ENCODE measurements at places on chromosomes 2 and 18. TPM values are rescaled to one million over a fixed set of nuclear protein-coding genes. Genes with fewer than 3 reads are reported as not detected.

DNA sequence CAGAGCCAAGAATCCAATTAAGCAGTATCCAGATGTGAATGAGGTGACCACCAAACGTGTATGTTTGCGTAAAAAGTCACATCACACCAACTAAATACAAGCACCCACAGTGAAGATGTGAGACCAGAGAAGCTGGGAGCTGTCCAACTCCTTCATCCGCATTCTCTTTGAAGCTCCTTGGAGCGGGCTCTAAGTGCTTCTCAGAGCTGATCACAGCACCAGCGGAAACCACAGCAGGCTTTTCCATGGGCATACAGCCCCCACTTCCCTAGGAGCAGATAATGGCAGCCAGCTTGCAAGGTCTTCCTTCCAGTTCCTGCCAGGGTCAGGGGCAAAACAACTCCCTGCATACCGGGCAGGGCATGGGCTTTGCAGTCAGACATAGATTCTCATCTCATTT, 36.4 kb downstream of the REEP1 start:
- no peak for DNase-seq

DNA sequence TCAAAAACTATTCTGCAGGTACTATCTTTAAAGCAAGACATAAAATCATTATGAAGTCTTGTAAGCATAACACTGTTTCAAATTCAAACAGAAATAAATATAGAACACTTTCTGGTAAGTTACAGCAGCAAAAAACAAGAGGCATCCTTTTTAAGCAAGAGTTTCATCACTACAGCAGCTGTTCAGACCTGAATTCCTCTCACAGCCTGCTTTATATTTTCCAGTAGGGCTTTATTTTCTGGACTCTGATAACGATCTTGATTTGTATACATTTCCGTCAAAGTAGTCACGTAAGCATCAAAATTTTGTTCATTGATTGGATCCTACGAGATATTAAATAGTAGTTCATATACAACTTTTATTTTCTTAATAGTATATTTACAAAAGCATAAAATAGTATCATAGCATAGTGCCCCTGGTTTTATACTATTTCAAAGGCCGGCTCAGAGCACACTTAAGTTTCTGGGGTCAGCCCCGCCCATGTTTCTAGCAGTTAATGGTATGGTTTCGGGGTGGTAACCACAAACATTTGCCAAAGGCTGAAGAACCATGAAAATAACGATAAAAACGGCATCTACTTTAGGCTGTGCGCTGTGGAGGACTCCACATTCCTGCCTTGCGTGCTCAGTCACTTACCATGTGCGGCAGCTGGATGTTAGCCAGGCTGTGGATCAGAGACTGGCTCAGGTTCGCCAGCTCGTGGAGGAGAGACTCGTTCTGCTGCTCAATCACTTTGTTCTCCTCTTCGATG, 47.5 kb upstream of the PXDN start:
- no peak for DNase-seq

DNA sequence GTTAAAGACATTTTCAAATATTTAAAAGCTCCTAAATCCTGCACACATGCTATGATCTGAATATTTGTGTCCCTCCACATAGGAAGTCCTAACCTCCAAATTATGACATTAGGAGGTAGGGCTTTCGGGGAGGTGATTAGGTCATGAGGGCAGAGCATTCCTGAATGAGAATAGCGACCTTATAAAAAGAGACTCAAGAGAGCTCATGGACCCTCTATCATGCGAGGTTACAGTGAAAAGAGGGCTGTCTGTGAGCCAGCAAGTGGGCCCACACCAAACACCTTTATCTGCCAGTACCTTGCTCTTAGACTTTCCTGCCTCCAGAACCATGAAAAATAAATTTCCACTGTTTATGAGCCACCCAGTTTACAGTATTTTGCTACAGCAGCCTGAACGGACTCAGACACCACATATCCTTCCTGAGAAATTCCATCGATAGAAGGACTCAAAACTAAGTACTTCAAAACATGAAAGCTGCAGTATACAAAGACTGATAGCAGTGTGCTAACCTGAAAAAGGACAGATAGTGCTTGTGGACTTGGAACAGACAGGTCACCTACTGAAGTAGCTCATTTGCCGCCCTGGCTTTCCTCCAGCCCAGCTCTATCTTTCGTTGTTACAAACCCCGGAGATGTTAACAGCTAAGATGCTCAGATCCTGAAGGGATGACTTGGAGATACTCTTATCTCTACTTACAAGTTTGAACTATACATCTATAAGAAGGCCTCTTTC, 13.8 kb downstream of the FAM210A start:
- DNase-seq: no peak

DNA sequence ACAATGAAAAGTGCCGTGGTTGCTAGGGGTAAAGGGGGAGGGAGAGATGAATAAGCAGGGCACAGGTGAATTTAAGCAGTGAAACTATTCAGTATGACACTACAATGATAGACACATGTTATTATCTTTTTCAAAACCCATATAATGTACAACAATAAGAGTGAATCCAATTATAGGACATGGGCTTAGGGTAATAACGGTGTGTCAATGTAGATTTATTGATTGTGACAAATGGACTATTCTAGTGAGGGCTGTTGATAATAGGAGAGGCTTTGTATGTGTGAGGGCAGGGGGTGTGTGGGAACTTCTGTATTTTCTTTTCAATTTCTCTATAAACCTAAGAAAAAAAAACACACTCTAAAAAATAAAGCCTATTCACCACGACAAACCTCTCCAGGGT, 223.8 kb downstream of the RIT2 start:
- DNase-seq: no peak

- DNase-seq: no peak
Measured at GRCh38 chr2:7169593-7169992, 252.4 kb downstream of the RNF144A start.

GRCh38 chr2:118417406-118418120, 329.3 kb downstream of the INSIG2 start:
- DNase-seq: no peak

- no peak for DNase-seq
Measured at GRCh38 chr2:42924418-42924886, 132.1 kb upstream of the HAAO start.

GRCh38 chr18:54023471-54023870, 201.0 kb downstream of the MBD2 start:
- no peak for DNase-seq

GRCh38 chr2:233919938-233920337, 2.8 kb downstream of the TRPM8 start:
- no peak for DNase-seq

GRCh38 chr2:200122683-200123082, 167.3 kb downstream of the MAIP1 start:
- no peak for DNase-seq

DNA sequence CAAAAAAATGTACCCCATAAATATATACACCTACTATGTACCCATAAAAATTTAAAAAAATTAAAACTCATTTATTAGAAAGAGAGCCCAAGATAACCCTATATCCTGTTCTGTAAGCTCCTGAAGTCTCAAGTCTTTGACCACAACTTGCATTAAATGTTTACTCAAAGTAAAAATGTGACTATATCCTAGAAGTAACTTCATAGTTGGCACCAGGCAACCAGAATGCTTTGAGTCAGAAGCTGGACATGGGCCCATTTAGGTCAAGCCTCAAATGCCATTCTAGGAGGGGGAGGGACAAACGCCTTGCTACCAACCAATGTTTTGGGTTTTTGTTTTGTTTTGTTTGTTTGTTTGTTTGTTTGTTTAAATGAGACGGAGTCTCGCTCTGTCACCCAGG, 9.3 kb upstream of the TBC1D8 start:
- no peak for DNase-seq

- no peak for DNase-seq
Measured at GRCh38 chr2:213429516-213429915, 145.3 kb downstream of the SPAG16 start.

DNA sequence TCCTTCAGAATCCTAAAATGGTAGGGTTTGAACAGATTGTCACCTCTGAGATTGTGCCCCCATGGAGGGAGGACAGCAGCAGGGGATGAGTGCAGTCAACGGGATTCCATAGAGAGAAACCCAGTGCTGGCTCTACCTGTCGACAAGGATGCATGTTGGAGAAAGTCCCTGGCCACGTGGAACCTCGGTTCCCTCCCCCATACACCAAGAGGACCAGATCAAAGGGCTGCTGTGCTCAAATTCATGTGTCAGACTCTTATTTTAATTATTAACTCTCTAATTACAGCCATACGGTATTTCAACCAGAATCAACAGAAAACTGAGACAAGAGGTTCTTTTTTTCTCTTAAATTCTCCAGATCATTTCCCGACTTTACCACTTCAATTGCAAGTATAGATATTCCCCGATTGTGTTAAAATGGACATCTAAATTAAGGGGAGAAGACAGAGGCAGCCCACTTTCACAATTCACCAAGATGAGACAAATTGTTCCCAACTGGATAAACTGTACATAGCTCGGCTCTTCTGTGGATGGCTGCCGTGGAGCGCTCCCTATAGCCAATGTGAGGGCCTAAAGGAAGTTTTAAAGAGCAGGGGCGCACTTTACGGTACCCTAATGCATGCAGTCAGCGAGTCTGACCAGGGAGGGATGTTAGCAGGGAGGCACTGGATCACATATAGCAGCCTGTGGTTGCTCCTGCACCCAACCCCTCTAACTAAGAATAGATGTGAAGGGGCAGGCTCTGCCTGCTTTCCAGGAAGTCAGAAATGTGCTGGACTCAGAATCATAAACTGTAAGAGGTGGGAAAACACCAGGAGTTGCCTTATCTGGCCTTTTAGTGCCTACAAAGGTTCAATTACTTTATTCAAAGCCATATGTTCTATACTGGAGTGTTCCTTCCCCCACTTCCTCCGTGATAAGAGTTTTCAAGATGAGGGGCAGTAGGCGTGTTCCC, 123.1 kb downstream of the CACNB4 start:
- DNase-seq: no peak

GRCh38 chr2:72548081-72548764, 277.6 kb downstream of the EXOC6B start:
- no peak for DNase-seq

Gene CROCC2
- 0.08 TPM for total RNA-seq

Gene FOXD4L1
- total RNA-seq: 2.5 TPM

Gene EIF2AK2
- 14.9 TPM for total RNA-seq

Gene ITPRIPL1
- total RNA-seq: 0.33 TPM

Gene CRACDL
- 0.17 TPM for total RNA-seq

Gene TMEM127
- 17.7 TPM for total RNA-seq

Gene TMEFF2
- not detected for total RNA-seq
